ENCODE measurements at places on chromosomes 16 and 17. TPM values are rescaled to one million over a fixed set of nuclear protein-coding genes. Genes with fewer than 3 reads are reported as not detected.

DNA sequence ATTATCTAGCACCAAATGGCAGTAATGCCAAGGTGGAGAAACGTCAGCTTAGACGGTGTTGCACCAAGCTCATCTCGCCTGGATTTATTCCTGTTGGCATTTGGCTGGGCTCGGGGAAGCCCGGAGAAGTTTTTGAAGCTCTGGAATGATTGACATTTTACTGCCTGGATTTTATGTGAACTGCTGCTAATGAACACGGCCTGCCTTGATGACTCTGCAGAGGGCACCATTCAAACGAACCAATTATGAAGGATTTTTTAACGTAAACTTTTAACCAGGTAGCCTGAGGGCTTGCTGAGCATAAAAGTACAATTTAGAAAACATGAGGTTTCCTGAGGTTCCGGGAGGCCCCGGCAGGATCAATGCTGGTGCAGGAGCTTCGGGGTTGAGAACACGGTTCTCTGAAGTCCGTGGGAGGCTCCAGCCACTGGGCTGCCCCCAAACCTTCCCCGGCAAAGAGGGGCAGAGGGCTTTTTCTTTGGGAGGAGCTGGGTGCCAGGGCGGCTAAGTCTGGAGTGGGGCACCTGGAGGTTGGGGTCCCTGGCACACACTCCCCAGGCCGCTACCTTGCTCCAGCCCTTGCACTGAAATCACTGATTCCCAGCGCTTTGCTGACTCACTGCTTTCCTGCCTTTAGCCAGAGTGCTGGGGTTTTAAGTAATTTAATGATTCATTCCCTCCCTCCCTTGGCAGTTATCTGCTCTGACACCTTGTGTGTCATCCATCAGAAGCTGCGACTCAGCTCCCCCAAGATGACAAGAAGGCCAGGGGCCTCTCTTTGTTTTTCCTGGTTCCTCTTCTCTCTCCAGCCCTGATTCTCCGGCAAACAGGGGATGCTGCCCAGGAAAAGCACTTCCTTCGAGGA is 161.2 kb upstream of the IRX3 start:
- DNase-seq = no peak

DNA sequence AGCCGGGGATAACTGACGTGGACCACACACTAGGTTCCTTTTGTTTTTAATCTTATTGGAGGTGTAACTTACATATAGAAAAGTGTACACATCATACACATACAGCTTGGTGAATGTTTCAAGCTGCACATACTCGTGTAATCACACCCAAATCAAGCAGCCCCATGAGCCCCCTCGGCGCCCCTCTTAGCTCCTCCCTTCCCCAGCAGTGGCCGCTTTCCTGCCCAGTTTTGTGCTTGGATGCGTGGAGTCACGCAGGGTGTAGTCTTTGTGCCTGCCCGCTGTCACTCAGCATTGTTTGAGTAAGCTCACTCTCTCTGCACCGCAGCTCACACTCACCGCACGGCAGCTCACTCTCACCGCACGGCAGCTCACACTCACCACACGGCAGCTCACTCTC is 151.7 kb upstream of the CHMP6 start:
- no peak for DNase-seq

- no peak for DNase-seq
Measured at GRCh38 chr17:40622509-40622928, 25.1 kb downstream of the SMARCE1 start.

- DNase-seq = no peak
Measured at GRCh38 chr17:77516902-77517301, 376.1 kb downstream of the SEC14L1 start.

GRCh38 chr16:14241631-14242030 is 170.5 kb downstream of the MRTFB start:
- no peak for DNase-seq

DNA sequence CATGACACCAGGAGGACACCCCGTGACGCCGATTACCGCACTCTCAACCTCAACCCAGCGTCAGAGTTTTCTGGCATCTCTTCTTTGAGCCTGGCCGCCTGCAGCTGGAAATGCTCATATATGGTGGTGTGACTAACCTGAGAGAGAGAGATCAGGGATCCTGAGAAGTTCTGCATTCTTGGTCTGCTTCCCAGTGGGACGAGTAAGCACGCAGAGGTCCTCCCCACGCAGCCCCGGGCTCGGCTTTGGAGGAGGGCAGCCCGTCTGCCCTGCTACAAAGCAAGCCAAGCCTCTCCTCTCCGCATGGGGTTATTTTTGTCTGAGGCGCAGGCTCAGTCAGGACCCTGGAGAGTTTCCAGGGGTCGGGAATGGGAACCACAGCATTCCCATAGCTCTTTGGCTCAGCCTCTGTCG is 16.5 kb downstream of the CRISPLD2 start:
- DNase-seq = peak; percentile 92

DNA sequence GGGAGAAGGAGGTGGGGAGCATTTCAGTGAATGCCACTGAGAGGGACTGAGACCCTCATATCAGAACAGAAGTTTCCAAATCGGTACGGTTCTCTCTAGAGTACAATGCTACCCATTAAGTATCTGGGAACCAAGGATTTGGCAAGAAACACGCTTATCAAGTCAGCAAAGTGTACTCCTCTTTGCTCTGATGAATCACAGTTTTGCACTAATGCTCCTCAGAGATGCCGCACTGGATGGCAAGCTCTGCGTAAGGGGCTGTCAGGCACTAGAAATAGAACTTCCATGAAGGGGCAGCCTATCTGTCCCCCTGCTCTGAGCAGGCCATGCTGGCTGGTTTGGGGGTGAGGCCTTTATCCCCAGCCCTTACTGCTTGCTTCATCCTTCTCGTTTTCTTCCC is 4.8 kb upstream of the ABCC12 start:
- DNase-seq = no peak

DNA sequence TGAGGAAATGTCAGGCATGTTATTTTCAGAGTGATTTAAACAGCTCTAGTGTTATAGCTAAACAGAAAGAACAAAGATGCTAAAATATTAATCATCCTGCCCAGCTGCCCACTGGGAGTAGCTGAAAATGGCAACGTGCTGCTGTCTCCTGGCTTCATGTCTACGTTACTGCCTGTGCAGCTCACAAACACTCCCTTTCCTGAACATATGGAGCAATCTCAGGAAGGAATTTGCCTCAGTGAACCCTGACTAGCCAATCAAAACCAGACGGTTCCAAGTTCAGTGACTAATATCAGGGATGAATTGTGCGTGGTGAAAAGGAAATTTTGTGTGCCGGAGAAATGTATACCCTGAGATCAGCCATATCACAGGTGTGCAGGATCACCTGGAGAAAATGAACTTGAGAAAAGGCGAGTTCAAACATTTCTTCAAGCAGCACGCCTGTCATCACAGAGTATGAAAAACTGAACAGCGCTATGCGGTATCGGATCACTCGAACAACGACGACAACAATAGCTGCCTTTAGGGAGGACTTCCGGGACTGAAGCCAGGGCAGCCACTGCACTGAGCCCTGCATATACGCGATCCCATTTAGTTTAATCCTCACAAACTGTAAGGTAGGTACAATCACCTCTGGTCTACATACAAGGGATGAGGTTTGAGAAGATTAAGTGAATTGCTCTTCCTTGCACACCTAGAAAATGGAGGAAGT is 110.3 kb downstream of the STX8 start:
- DNase-seq = no peak

FOXC2 gene
- 3.8 TPM for polyA plus RNA-seq

PERCC1 gene
- not detected for polyA plus RNA-seq

CA7 gene
- polyA plus RNA-seq = not detected

C16orf82 gene
- not detected for polyA plus RNA-seq

Measured in kidney (tissue), 22 donors.